ENCODE measurements at places on chromosomes 4 and X.

DNA sequence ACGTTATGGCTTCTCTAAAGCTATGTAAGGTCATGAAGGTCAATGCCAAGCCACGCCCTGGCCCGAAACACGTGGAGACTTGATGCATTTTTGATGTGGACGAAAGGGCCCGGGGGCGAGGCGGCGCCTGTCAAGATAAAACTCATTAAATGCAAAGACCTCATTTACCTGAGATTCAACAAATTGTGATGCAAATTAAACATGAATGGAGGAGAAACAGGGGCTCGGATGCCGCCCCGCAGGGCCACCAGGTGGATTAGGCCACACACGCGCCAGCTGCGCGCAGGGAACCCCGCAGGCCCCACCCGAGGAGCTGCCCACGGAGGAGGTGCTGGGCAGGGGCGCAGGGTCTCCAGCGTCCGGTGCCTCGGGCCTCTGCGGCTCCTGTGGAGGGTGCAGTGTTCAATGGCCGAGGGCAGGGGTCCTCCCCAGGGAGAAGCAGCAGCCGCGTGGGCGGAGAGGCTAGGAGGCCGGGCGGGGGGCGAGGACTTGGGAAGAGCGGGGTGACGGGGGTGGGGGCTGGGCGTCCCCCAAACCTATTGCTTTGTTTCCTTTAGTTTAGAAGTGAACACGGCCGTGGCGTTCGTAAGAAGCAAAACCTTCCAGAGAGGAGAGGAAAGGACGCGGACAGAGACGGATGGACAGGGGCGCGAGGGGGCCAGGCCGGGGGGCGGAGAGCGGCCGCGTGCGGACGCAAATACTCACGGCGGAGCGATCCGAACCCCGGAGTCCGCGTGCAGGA is 40.4 kb downstream of the CPLX1 start:
- no peak for DNase-seq

- no peak for DNase-seq
Observed at GRCh38 chrX:154459832-154460231, 1.8 kb downstream of the PLXNA3 start.

- no peak for DNase-seq
Observed at GRCh38 chr4:52684896-52685295, 25.8 kb upstream of the USP46 start.

GRCh38 chr4:2243681-2244380 is 1.9 kb upstream of the HAUS3 start:
- peak; percentile 48 for DNase-seq

DNA sequence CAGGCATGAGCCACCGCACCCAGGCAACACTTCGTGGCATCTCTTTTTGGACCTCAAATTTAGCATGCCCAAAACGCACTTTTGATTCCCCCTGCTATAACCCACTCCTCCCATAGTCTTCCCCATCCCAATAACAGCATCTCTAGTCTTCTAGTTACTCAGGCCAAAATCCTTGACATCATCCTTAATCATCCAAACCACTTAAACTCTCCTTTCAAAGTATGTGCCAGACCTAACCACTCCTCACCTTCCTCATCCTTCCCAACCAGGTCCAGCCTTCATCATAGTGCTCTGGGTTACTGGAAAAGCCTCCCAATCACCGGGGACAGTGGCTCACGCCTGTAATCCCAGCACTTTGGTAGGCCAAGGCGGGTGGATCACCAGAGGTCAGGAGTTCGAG is 41.9 kb downstream of the AFAP1 start:
- DNase-seq = no peak

GRCh38 chr4:89468602-89469001 is 161.0 kb upstream of the GPRIN3 start:
- DNase-seq = no peak

DNA sequence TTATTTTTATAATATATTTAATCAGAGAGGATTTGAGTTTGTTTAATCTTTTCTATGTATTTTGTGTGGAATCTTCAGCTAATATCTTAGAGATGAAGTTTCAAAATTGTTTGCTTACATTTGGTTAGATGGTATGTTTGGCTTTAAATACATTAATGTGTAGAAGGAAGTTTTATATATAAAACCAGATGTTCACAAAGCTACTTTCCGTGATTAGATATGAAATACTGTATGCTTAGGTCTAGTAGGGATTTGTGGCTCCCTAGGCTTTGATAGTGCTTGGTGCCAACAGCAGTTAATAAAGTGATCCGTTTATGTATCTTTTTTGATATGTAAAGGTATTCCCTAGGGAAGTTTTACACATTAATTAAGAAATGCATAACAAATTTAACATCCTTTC is 223.0 kb downstream of the ARHGAP10 start:
- no peak for DNase-seq

DNA sequence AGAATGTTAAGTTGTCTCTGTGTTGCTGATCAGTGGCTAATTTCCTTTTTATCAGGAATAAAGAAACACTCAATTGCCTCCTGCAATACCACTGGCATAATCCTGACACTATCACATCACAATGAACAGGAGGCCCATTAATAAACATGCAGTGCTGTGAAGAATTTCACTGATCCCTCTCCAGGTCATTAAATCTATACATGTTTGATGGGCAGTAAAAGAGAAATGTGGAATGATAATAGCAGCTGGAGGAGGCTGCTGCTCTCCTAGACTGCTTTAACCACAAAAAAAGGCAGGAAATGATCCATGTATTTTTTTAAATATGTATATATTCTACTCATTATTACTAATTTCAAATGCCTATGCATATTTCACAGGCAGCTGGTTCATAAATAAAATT is 202.1 kb downstream of the CENPC start:
- no peak for DNase-seq

DNA sequence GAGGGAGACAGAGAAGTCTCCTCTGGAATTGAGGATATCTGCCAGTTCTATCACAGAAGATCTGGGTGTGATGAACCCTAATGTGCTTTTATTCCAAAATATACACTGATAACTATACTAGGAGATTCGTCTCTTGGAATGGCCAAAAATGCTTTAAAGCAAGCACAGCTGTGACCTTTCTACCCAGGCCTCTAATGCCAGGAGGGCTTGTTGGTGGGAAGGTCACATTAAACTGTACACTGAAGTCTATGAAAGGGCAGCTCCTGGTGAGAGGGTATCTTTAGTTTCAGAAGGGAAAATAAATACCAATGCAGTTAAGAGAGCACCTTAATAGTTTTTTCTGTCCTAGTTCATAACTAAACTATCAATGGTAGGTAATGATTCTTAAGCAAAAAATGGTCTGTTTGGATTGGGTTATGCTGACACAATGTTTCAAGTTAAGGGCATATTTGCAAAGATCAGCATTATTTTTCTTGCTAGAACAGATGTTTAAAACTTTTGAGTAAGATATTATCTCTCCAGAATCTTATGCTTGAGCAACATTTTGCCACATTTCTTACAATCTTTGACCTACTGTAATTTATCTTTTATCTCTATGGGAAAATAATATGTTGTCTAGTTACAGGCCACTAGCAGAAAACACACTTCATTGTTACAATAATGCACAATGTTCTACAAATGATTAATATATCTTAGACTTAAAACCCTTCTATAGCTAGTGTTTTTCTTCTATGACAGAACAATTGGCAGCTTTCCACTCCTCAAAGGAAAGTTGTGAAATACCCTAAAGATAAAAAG is 59.6 kb downstream of the SEC24D start:
- DNase-seq = no peak

DNA sequence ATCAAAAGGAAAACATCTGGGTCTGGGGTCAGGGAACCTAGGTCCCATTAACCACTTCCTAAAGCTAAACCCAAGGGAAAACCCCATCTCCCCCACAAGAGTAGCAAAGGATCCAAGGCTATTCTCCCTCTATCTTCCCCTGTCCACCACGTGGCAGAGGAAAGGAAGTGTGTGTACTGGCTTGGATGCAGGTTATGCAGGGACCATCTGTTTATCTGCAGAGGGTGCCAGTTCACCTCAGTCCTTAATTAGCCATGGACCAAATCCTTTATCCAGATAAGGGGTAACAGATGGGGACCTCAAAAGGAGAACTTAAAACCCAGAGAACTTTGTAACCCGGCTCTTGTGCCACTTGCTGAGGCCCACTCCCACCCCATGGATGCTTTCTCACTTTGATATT is 135.3 kb downstream of the ZNF518B start:
- no peak for DNase-seq

- DNase-seq = no peak
Observed at GRCh38 chr4:150714462-150715438, 132.8 kb downstream of the MAB21L2 start.

GRCh38 chr4:127311371-127311770 is 321.4 kb upstream of the INTU start:
- DNase-seq = no peak

GRCh38 chr4:185991770-185992169 is 77.2 kb upstream of the TLR3 start:
- no peak for DNase-seq

GRCh38 chr4:160184884-160185283 is 1082.0 kb downstream of the RAPGEF2 start:
- no peak for DNase-seq

DNA sequence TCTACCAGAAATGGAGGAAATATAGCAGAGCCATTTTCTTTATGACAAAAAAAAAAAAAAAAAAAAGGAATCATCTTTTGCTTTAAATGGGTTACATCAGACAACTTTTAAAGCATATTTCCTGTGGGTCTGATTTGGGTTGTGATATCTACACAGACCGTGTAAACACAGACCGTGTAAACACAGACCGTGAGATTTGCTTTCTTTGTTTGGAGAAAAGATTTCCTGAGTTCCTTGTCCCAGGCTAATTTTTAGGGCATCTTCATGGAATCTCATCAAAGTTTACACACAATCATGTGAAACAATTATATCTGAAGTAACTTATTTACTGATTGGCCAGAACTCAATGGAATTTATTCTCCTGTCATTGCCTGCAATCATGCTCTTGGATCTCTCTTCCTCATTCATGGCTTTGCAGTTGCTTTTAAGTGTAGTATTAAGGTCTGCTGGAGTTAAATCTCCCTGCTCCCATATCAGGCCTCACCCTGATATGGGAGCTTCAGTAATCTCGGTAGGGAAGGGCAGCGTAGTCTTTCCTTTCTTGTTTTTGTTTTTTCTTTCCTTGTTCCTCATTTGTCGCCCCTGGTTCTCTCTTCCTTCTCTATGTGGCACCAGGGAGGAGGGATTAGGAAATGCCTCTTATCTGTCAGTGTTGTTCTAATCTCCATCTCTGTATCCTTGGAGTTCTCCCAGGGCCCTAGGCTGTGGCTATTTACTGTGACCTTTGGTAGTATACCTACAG is 248.6 kb upstream of the JADE1 start:
- no peak for DNase-seq

DNA sequence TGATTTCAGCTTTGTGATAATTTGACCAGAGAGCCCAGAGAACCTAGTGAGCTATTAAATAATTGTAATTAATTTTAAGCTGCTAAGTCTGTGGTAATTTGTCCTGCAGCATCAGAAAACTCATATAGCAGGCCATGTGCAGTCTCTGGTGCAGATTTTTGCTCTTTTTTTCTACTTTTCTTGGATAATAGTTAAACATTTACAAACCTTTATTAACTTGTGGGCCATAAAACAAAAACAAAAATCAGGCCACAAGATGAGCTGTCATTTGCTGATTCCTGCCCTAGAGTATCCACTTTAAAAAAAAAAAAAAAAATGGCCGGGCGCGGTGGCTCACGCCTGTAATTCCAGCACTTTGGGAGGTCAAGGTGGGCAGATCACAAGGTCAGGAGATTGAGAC is 99.8 kb downstream of the CLDN22 start:
- DNase-seq = no peak

- DNase-seq = no peak
Observed at GRCh38 chr4:119647558-119647957, 19.0 kb upstream of the PDE5A start.

DNA sequence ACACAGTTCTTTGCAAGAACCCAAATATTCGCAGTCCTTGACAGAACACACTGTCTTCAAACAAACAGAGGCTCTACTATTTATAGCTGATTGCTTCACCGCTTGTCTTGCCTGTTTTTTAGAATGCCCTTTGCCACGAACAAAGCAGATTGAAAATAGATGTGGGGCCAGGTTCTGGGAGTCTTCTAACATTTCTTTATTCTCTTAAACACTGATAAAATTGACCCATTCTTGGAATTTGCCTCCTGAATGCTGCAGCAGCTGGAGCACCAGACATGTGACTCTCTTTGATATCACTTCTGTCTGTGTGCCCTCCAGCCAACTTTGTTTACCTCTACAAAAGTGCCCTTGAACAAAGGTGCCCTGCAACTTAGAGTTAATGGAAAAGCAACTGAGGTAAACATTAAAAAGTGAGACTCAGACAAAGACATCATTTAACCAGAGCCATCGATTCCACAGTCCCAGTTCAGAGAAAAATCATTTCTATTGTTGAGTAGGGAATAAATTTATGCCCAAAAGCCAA is 64.2 kb upstream of the SPP1 start:
- no peak for DNase-seq

DNA sequence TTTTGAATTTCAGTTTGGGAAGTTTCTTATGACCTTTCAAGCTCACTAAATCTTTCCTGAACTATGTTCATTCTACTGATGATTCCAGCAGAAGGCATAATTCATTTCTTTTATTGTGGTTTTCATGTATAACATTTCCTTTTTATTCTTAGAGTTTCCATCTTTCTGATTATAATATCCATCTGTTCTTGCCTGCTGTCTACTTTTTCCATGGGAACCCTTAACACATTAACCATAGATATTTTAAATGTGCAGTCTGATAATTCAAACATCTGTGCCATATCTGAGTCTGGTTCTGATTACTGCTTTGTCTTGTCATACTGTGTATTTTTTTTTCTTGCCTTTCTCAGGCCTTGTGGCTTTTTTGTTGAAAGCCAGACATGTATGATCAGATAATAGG is 234.7 kb downstream of the COX7B2 start:
- DNase-seq = no peak

GRCh38 chr4:3756343-3757059 is 9.7 kb upstream of the ADRA2C start:
- no peak for DNase-seq

DNA sequence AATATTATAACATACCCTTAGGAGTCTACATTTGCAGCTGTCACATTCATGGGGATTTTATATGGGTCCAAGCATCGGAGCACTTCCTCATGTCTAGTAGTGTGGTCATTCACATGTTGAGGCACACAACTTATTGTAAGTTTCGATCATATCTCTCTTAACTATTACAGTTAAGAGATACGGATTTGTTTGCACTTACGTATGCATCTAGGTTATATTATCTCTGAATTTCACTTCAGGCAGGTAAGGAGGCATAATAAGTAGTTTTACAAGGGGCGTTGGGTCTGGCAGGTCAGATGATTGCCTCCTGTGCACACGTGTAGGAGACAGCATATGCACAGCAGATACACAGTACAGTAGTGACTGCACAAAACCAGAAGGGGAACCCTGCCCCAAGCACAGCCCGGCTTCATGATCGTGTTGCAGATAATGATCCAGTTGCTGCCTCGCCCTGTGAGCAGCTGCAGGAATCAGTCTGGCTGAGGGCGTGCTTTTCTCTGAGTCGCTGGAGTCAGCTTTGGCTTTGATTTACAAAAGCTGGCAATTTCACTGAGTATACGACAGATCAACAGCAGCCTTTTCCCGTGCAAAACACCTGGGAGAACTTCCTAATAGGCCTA is 302.9 kb upstream of the GATB start:
- no peak for DNase-seq

Data from bone marrow (tissue), 2 donors.